Mesothelial cell of epicardium (in vitro differentiated cells): ENCODE measurements at places on chromosomes 6 and 20. TPM values are rescaled to one million over a fixed set of nuclear protein-coding genes. Genes with fewer than 3 reads are reported as not detected.

The BACH2 gene
- total RNA-seq = 34.1 to 36.1 TPM (median 34.1 TPM) in 3 replicates

The CENPW gene
- 22.9 to 23.8 TPM (median 23.3 TPM) in 3 replicates for total RNA-seq

The SSTR4 gene
- not detected in 3 replicates for total RNA-seq

The IL17A gene
- total RNA-seq = not detected in 3 replicates

The POLH gene
- 16.3 to 21.8 TPM (median 18.9 TPM) in 3 replicates for total RNA-seq

The LY86 gene
- total RNA-seq = not detected in 3 replicates

The PGC gene
- not detected in 3 replicates for total RNA-seq

The RIPPLY2 gene
- total RNA-seq = not detected in 3 replicates

The SRMS gene
- not detected in 3 replicates for total RNA-seq

DNA sequence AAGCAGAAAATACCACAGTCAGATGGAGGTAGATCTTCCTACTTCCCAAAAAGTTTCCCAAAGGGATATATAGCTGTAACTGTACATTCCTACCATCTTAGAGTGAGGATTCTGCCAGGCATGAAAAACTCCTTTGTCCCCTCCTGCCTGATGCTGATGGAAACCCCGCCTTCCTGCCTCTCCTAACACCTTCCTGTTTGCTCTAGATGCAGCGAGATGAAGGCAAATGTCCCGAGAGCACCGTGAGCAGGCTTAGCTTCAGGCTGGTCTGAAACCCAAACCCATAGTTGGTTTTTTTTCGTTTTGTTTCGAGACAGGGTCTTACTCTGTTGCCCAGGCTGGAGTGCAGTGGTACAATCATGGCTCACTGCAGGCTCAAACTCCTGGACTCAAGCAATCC lies 55.6 kb downstream of the MYB start:
- no peak for DNase-seq

GRCh38 chr6:112172540-112172939 lies 81.8 kb downstream of the LAMA4 start:
- DNase-seq = no peak

- no peak for DNase-seq
Observed at GRCh38 chr6:144148886-144149285, 1.4 kb upstream of the STX11 start.

GRCh38 chr6:63808576-63808975 lies 173.0 kb downstream of the PHF3 start:
- DNase-seq = no peak

GRCh38 chr20:36969051-36969450 lies 17.5 kb upstream of the SAMHD1 start:
- no peak for DNase-seq

DNA sequence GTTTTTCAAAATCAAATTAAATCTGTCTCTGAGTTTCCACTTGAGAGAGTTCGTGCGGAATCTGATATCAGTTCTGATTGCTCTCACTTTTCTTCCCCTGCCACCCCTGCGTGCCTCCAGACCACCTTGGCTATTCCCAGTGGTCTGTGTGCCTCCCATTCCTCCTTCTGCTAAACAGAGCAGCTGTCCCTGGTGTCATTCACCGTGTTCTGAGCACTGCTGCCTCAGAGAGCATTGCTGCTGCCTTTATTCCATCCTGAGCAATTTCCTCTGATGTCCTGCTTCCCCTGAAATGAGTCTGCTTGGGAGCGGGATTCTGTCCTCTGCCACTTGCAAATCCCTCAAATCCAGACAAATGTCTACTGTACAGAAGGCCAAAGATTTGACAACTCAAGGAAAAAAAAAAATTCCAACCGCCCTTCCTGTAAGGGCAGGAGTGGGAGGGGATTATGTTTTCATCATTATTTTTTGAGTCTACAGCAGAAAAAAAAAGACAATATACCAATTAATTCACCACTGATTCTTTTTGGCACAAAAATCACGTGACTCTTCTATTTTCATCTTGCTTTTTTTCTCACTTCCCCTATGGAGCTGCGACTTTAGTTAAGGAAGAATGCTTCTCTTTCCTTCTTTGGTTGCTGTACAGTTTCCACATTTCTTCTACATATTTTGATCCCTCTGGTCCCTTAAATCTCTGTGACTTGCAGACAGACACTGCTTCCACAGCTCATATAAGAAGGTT lies 833.0 kb downstream of the EPHA7 start:
- DNase-seq = no peak

DNA sequence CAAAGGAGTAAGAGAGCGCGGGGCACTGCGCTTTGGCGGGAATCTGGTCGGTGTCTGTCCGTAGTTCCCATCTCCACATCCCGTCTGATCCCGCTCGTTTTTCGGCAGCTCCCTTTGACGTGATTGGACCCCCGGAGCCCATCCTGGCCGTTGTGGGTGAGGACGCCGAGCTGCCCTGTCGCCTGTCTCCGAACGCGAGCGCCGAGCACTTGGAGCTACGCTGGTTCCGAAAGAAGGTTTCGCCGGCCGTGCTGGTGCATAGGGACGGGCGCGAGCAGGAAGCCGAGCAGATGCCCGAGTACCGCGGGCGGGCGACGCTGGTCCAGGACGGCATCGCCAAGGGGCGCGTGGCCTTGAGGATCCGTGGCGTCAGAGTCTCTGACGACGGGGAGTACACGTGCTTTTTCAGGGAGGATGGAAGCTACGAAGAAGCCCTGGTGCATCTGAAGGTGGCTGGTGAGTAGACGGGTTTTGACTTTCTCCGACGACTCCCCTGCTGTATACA lies 1.4 kb downstream of the BTN1A1 start:
- peak; percentile 38 for DNase-seq

GRCh38 chr6:112680091-112680490 lies 333.0 kb downstream of the RFPL4B start:
- no peak for DNase-seq

DNA sequence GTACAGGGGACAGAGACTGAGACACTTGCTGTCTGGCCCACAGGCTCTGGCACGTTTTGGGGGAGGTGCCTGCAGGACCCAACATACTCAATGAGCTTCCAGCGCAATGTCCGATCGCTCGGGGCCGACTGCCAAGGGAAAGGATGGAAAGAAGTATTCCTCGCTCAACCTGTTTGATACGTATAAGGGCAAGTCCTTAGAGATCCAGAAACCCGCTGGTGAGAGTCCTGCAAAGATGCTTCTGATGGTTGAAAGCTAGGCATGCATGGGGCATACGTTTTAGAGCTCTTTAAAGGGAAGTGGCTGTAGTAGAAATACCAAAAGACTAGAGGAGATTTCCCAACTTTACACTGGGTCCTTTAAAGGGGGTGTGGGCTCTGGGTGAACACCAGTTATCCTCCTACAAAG lies 2.2 kb downstream of the PRRC2A start:
- DNase-seq = no peak

DNA sequence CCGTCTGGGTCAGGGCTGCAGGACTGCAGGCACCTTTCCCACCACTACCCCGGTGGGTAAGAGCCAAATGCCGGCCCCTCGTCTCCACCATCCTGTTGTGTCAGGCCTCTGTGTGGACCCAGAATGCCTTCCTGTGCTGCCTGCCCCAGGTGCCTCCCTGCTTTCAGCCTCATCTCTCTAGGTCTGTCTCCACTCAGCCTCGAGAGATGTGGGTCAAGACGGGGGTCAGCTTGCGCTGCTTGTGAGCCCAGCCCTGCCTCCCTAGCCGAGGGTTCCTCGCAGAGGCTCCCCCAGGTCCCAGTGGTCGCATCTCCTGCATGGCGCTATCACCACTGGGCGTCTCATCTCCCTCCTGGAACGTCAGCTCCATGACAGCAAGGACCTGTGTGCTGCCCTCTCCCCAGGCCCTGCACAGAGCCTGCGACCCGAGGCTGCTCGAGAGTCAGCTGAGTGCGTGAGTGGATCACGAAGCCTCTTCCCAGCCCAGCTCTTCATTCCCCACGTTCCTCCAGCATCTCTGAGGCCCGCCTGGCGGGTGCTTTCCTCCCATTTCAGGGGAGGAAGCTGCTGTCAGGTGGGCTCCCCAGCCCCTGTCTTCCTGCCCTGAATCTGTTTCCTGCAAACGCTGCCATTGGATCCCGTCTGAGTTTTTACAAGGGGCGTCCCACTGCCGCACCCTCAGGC lies 38.7 kb upstream of the ZBP1 start:
- peak; percentile 33 for DNase-seq

DNA sequence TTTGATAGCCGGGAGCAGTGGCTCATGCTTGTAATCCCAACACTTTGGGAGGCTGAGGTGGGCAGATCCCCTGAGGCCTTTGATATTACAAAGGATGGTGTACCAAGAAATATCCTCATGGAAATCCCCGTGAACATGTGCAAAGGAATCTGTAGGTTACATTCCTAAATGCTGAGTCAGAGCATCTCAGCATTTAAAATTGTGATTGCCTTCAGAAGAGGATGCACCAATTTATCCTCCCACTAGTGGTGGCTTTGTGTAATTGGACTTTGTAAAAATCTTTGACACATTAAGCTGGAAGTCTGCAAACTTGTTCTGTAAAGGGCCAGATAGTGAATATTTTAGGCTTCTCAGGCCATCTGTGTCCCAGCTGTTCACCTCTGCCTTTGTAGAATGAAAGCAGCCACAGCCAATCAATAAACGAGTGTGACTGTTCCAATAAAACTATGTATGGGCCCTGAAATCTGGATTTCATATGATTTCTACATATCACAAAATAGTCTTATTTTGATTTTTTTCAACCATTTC lies 11.8 kb downstream of the TMEM14B start:
- DNase-seq = no peak

GRCh38 chr6:64010010-64010409 lies 374.4 kb downstream of the PHF3 start:
- no peak for DNase-seq

- DNase-seq = no peak
Observed at GRCh38 chr6:30234356-30234755, 21.1 kb upstream of the TRIM26 start.

GRCh38 chr20:9918348-9918747 lies 79.5 kb upstream of the PAK5 start:
- DNase-seq = no peak

DNA sequence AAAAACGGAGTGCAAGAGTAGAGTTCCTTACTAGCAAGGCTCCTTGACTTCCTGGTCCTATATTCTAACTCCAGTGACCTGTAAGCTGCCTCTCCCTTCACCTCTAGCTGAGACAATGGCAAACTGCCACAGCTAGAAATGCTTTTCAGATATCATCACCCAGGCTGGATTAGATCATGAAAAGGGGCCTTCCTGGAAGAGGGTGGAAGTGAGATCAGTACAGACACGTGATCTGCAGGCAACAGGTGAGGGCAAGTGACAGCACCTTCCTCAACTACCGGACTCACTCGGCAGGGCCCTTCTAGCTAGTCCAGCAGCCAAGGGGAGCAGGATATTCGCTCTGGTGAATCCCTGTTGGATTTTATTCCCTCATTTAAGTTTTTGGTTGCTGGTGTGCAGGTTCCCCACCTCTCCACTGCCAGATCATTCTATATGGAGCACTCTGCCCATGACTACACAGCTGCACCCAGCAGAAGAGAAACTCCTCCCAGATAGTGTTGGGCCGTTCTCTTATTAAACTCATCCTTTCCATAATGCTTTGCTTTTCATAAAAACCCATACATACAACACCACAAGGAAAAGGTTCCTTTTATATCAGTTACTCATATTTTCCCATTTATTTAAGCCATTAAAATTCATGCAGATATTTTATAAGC lies 26.4 kb upstream of the FAM83C start:
- DNase-seq = no peak

- DNase-seq = no peak
Observed at GRCh38 chr20:24488064-24488799, 18.8 kb downstream of the SYNDIG1 start.

DNA sequence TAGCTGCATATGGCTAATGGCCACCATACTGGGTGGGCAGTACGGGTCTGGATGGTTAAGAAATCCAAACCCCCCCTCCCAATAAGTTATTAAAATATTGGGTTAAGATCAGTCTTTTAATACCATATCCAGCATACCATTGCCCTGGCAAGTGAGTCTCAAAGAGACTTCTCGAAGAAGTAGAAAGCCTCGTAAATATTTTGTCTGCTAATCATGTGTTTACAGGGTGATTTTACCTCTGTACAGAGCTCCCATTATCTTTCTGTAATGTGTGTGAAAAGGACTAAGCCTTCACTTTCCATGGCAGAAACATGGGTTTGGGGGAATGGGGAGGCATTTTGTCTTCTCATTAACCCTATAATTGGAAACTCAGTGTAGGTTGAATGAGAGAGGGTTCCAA lies 174.7 kb upstream of the LAMP5 start:
- DNase-seq = no peak

DNA sequence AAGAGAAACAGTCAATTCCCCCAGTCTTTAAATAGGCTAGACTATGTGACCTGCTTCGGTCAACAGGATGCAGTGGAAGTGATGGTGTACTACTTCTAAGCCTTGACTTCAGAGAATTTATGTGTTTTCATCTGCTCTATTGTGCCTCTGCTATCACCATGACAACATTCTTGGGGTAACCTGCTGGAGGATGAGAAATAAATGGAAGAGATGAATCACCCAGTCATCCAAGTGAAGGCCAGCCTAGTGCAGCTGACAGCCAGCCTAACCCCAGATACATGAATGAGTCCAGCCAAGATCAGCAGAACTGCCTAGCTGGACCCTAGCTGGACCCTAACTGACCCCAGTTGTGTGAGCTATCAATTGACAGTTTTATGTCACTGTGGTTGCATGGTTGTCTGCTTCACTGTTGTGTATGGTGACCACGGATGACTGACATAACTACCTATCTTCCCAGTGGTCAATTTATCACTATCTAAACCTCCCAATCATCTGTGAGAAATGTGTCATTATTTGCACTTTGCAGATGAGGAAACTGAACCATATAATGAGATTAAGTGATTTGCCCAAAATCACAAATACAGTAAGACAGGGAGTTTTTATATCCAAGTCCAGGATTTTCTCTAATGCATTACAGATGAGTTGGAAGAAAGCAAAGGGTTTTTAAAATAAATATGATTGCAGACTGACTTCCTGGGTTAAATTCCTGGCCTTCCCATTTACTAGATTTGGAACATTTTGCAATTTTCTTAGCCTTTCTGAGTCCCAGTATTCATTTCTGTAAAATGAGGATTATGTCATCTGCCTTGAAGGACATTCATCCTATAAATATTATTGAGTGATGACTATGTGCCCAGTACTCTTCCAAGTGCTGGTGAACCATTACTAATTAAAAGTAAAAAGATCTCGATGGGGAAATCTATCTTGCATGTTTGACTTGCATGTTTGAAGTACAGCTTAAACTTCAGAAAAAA lies 136.4 kb upstream of the PLCB4 start:
- no peak for DNase-seq

GRCh38 chr6:125546841-125547251 lies 202.6 kb upstream of the HEY2 start:
- no peak for DNase-seq

GRCh38 chr6:118786596-118787453 lies 107.1 kb upstream of the ASF1A start:
- DNase-seq = no peak
